ENCODE measurements at places on chromosomes 4 and X. TPM values are rescaled to one million over a fixed set of nuclear protein-coding genes. Genes with fewer than 3 reads are reported as not detected.

The RNF128 gene
- not detected for total RNA-seq

The HS3ST1 gene
- 2.9 TPM for total RNA-seq

The RP2 gene
- total RNA-seq: 33.0 TPM

The PAGE2 gene
- total RNA-seq: not detected

The RBM46 gene
- total RNA-seq: not detected

The NDP gene
- total RNA-seq: 1.2 TPM

The MGST2 gene
- 118 TPM for total RNA-seq

The USP17L5 gene
- total RNA-seq: not detected

The CLDN2 gene
- total RNA-seq: not detected

The MAGEA6 gene
- not detected for total RNA-seq

The GLOD5 gene
- not detected for total RNA-seq

The HOPX gene
- 19.6 TPM for total RNA-seq

The CT45A2 gene
- not detected for total RNA-seq
